ENCODE measurements at places on chromosomes 3 and 15.

- no peak for DNase-seq
These were observed 20.3 kb downstream of the MINAR1 start for GRCh38 chr15:79452244-79453051.

- no peak for DNase-seq
These were observed 239.1 kb upstream of the SGO1 start for GRCh38 chr3:20425138-20425537.

- no peak for DNase-seq
These were observed 31.2 kb downstream of the DPH6 start for GRCh38 chr15:35514759-35515158.

DNA sequence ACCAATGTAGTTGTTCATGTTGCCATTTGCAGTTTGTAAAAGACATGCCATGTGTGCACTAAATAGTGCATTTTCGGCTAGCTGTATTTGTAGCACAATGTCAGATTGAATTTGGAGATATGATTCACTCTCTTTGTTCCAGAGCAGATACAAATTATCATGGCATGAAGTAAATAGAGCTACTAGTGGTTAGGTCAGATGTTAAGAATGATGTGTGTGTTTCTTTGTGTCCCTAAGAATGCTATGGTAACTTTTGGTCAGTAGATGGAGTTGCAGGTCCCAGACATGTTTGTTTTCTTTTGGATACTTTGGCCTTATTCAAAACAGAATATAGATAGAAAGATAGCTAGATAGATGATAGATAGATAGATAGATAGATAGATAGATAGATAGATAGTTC, 595.8 kb downstream of the NLGN1 start:
- DNase-seq = no peak

DNA sequence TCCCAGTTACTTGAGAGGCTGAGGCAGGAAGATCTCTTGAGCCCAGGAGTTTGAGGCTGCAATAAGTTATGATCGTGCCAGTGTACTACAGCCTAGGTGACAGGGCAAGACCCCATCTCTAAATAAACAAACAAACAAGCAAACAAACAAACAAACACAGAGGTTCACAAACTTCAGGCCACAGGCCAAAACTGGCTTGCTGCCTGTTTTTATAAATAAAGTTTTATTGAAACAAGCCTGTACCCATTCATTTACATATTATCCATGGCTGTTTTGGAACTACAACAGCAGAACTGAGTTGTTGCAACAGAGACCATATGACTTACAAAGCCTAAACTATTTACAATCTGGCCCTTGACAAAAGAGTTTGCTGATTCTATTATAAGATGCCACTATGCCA, 6.5 kb downstream of the DYNC1LI1 start:
- no peak for DNase-seq

GRCh38 chr15:92528736-92529135, 126.8 kb downstream of the FAM174B start:
- DNase-seq = no peak

- no peak for DNase-seq
These were observed 69.0 kb downstream of the ANKRD28 start for GRCh38 chr3:15728766-15729165.

DNA sequence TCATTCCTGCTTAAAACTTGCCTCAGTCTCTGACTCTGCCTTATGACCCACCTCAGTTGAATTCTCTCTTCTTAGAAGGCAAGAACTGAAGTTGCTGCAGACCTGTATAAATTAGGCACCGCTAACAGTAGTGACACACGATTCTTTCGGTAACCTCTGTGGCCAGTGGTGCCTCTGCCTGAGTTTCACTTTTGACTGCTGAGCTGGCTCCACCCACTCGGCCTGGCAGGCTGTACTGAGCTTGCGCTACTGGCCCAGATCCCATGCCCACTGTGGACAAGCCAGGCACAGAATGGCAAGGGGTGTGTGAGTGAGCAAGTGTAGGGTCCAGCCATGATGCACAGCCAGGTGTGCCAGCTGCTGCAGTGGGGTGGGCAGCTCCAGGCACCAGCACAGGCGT, 19.1 kb upstream of the EIF1B start:
- no peak for DNase-seq

- no peak for DNase-seq
These were observed 2.4 kb upstream of the COL6A5 start for GRCh38 chr3:130342821-130343661.

DNA sequence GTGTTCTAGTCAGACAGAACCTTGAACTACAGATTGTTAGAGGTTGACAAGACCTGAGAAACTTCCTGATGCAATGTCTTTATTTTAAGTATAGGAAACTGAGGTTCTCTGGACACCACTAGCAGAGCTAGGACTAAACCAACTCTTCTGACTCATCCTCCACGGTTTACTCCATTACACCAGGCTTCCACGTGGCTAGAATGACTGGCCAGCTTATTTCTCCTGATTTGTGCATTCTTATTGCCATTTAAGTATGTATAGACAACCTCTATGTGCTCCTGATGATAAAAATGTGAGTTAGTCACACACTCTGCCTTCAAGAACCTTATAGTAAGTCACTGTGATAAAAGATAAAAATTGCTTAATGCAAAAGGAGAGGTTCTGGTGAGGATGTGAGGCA, 182.7 kb downstream of the MEX3B start:
- DNase-seq = no peak

DNA sequence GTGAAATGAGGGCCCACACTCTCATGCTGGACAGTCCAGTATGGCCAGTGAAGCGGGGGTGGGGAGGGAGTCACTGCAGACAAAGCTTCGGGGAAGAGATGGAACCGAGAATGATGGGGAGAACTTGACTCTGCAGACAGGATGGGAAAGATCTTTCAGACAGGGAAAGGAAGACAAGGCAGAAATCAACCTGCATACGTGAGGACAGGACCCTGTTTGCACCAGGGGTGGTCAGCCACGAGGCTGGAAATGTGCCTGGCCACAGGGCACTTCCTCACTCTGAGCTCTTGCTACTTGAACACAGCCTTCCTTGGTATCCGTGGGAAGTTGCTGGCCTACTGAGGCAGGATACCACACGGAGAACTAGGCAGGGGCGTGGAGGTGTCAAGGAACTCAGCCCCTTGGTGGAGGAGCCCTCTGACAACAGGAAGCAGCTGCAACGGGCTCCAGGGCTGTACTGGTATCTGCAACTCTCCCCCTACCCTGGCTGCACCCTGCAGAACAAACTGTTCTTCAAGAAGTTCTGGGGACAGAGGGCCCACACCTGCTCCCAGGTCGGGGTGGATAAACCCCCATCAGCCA, 9.3 kb upstream of the SRP14 start:
- DNase-seq = no peak

- DNase-seq = no peak
These were observed 1.5 kb upstream of the P2RY12 start for GRCh38 chr3:151386056-151386455.

DNA sequence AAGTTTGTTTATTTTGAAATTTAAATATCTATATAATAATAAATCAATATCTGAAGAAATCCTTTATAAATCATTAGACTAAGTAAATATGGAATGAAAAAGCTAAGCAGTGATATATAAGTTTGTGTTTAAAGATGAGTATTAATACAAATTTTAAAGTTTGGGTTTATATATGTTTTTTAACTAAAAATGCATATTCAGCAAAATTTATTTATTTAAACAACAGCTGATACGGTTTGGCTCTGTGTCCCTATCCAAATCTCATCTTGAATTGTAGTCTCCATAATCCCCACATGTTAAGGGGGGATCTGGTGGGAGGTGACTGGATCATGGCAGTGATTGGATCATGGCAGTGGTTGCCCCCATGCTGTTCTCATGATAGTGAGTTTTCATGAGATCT, 580.7 kb upstream of the EPHA6 start:
- no peak for DNase-seq

Data from activated CD4-positive, alpha-beta T cell treated with anti-CD3 and anti-CD28 coated beads, Interleukin-2, amount 50 U/mL, for 1 hour (primary cell).